ENCODE measurements at places on chromosomes 12 and 14.

- no peak for DNase-seq
Measured at GRCh38 chr12:131220331-131220685, 266.6 kb downstream of the ADGRD1 start.

DNA sequence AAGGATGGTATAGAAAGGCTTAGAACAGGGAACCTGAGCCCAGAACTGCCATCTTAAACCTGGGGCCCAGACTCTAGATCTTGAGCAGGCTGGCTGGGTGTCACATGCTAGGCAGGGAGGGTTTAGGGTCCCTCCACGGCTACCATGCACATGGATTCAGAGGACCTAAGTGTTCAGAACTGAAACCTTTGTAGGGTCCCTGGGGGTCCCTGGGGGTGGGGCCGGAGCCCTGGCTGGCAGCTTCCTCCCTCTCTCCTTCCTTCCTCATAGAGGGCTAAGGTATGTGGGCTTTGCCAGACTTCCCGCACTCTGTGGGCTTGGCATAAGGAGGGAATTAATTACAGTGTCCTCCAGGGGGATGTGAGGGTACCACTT, 4.6 kb upstream of the ZNF385A start:
- no peak for DNase-seq

DNA sequence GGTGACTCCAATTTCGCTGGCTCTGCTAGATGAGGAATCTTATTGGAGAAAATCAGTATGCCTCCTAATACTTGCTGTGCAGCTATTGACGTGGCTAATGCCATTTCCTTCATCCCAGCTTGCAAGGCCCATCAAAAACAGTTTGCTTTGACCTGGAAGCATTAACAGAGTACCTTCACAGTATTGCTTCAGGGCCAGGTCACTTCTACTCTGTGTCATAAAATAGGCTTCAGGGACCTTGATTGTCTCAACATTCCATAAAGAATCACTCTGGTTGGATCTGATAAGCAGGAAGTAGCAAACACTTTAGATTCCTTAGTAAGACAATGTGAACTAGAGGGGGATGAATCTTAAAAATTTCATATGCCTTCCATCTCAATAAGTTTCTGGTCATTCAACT, 26.9 kb upstream of the ZNF641 start:
- no peak for DNase-seq

DNA sequence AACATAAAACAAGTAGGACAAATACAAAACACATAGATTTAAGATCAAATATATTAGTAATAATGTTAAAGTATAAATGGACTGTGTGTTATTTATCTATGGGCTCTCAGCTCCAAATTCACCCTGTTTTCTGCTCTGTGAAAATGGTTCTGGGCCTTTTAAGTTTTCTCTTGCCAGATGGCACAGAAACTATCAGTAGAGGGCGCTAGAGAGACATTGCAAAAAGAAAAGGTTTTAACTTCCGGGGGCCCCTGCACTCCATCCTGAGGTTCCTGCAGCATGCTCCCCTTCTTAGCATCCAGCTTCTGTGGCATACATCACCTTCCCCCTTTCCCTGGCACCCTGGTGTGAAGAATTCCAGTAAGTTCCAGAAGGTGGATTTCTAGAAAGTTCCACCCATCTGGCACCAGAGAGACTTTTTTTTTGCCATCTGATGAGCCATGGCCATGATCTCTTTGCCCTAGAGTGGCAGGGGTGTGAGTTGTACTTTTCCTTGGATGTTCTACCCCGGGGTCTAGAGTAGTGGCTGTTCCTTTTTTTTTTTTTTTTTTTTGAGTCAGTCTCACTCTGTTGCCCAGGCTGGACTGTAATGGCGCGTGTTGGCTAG, 29.3 kb downstream of the ZCRB1 start:
- DNase-seq = no peak

- DNase-seq = no peak
Measured at GRCh38 chr14:104721505-104722431, 2.3 kb upstream of the ADSS1 start.

DNA sequence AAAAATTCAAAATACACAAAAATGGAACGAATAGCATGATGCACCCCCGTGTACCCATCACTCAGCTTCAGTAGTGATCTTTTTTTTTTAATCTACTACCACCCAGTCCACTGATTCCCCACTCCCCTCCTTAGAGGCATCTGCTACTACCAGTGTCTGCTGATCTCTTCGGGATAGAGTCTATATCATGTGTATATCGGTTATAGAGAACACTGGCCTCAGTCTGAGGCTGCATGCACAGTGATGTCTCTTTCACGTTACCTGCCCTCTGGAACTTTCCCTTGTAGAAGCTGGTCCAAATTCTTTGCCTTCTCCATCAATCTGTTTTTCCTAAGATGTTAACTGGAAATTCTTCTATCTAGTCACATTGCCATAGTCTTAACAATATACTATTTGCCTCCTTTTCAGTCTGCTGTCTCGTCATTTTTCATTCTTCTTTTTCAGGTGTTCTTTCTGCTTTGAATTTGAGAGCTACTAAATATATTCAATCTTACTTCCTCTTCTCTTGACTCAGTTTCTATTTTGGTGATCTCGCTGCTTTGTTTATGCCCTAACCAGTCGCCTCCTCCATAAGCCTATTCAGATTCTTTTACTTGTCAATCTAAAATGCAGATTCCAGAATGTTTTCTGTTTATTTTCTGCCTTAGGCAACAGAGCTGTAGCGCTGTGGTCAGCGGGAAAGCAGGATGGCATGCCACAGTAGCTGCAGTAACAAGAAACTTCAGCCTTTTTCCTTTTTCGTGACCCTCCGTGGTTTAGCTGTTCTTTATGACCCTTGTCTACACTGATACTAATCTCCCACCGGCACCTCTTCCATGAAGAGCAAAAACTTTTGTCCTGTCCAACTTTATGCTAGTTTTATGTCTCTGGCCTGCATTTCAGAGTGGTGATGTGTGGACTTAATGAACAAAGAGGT, 67.0 kb downstream of the FBXW8 start:
- DNase-seq = no peak

- no peak for DNase-seq
Measured at GRCh38 chr12:103657331-103657730, 70.3 kb downstream of the STAB2 start.

- no peak for DNase-seq
Measured at GRCh38 chr14:102622262-102622885, 29.9 kb downstream of the RCOR1 start.

DNA sequence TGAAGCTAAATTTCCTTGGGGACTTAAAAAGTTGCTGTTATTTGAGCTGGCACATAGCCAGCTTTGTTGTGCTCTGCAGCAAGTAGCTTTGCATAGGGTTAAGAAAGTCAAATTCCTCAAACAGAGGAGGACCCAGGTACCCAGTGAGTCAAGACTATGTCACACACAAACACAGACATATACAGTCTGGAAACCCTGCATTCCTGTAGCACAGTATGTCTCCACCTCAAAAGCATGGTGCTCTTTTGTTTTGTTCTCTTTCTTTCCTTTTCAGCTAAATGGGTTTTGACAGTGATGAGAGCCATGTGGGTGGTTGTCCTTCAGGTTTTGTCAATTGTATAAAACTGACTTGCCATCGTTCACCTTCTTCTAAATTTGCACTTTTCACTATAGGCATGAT, 179.6 kb upstream of the DIO2 start:
- no peak for DNase-seq

DNA sequence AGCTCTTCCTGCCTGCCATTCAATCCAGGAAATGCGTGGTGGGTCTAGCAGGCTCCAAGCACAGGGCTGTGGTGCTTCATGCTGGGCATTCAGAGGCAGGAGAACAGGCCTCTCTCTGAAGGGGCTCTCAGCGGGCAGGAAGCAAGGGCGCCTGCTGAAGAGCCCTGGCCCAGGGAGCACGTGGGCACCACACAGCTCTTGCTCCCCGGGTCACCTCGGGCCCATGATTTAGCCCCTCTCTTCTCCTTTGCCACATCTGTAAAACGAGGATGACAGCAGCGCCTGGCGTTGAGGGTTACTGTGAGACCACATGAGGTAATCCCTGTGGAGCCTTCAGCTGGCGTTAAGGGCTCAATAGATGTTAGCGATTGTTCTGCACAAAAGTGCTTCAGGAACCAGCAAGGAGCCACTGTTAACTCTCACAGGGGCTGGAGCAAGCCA, 37.6 kb upstream of the SPTLC2 start:
- DNase-seq = no peak

DNA sequence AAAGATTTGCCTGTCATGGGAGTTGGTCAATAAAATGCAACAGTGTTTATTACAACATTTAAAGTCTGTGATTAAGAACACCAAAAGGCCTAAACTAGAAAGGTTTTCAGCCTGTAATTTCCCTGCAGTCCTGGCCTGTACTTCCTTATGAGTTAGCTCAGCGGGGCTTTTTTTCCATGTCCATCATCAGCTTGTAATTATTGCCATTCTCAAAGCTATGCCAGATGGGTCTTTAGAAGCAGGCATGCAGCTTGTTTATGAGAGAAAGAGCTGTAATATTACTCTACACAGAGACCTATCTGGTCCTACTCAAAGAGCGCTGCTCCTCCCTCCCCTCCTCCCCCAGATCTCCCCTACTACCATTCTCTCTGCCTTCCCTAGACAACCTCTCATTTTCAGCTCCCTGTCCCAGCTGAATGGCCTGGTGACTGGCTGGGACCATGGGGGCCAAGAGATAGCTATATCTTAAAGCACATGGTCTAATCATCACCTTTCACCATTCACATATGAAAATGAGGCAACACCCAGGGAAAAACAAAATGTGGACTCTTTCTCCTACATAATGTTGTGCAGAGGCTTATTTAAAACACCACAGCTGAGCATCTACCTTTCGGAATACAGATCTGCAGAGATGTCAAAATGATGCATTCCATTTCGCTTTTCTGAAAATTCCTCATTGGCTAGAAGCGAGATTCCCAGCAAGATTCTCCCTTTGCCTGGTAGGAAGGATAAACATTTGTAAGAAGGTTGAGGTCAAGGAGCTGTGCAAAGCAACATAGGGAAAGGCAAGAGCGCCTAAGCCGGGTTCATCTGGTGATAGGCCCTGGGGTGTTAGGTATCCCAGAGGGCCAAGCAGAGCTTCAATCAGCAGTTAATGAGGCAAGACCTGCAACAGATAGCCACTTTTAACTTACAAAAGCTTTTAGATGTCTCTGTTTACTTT, 209.7 kb upstream of the CDKN3 start:
- DNase-seq = no peak

DNA sequence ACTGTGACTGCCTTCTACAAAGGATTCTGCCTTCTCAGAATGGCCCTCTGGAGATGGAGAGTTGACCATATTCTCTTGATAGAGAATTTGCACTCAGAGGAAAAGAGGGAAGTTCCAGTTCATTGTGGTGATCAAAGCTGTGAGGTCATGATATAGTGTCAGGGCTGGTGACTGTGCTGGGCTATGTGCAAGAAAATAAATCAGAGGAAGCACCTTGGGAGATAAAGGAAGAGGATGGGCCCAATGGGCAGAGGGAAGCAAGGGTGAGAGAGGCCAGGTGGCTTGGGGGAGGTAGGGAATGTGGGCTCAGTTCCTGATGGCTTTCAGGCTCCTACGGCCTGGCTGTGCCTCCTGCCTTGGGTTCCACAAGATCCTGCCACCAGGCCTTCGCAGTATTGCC, 145.8 kb downstream of the SLC8A3 start:
- DNase-seq = no peak

- DNase-seq = no peak
Measured at GRCh38 chr12:51521554-51522276, 69.3 kb upstream of the SCN8A start.

DNA sequence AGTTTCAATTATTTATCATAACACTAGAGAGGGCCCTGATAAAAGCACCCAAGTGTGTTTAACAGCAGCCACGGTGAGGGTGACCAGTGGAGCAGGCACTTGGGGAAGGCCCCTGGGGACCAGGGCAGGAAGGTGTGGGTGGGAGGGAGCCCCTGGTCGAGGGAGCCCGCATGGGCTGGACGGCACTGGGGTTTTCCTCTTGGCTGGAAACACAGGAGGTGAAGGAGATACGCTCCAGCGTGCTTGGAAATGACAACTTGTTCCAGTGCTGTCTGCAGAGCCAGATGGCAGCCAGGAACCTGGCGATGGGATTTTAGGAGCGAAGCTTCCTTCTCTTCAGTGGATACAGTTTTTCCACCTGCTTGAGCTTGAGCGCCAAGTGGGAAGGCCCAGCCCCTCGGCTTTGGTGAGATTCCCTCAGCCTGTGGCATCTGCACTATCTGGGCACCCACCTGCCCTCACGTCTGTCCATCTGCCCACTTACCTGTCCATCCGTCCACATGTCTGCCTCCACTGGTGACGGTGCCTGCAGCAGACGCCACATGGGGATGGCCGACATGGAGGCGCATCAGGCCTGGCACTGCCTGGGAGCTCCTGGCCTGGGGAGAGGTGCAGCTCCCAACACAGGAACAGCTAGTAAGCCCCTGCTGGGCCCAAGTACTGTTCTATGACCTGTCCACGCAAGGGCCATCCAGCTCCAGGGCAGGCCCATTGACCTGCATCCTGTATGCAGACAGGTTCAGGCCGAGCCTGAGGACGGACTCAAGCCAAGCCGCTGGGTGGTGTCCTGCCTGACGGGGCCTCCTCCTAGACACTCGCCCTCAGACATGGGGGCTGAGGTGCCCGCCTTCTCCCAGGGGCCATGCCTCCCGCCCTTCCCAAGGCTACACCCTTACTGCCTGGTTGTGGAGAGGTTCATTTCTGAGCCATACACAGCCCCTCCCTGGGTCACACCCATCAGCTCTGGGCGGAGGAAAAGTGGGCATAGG, 192.2 kb upstream of the C14orf180 start:
- DNase-seq = no peak

GRCh38 chr12:120843472-120843871, 60.7 kb downstream of the SPPL3 start:
- DNase-seq = no peak

DNA sequence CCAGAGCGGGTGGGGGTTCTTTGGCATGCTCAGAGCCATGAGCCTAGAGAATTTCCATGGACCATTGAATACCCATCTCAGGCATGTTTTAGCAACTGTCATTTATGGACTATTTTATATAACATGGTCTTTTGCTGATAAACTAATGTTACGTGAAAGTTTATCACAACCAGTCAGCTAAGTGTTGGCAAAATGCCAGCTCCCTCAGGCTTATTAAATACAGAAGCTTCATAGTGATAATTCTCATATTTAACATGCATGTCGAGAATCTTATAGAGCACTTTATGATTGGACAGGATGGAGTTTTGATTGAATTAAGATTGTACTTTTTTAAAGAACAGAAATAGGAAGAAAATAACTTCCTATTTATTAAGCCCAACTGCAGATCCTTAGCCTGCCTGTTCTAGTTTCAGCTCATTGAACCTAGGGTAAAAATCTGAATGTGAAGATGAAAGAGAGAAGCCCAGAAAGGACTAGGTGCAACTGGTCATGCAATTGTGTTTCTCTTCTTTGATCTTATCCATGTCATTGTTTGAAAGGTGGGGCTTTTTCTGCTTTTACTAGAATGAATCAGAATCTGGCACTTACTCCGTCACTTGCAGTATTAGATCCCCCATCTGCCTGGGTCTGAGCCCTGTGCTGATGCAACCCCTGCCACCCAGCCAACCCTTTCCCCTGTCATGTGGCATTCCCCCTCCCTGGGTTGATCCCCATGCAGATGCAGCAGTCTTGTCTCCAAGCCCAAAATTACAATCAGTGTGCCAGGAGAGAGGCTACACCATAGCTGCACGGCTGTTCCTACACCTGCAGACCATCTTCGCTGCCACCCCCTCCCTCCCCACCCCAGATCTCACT, 134.6 kb upstream of the EVL start:
- no peak for DNase-seq

All from central memory CD4-positive, alpha-beta T cell (primary cell).